SJSA1 (cell line): ENCODE measurements at places on chromosomes 13 and 19.

DNA sequence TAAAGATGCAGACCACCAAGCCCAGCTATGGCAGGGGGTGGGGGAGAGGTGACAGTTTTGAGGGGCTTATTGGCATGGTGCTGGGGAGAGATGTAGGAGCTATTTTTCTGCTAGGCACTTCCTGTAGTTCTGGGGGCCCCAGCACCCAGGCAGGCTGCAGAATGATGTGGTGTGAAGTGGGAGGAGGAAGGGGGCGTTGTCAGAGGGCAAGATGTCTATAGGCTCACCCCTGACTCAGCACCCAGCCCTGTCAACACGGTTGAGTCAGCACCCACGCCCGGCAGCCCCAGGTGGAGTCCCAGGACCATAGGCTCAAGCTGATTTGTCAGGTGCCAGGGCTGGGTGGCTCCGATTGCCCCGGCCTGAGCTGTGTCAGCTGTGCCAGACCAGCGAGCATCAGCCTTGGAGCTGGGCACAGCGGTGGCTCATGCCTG is 5.8 kb downstream of the KLF2 start:
- peaks cover 62% of the 10 kb centered on the region for H3K4me1 ChIP-seq
- H3K27me3 ChIP-seq: peaks cover 3% of the 10 kb centered on the region; the same call in 1 of the 2 replicates
- peaks cover 52% of the 10 kb centered on the region for H3K36me3 ChIP-seq
- DNase-seq: peak; percentile 96
- H3K4me3 ChIP-seq: no peak overlapping the region

DNA sequence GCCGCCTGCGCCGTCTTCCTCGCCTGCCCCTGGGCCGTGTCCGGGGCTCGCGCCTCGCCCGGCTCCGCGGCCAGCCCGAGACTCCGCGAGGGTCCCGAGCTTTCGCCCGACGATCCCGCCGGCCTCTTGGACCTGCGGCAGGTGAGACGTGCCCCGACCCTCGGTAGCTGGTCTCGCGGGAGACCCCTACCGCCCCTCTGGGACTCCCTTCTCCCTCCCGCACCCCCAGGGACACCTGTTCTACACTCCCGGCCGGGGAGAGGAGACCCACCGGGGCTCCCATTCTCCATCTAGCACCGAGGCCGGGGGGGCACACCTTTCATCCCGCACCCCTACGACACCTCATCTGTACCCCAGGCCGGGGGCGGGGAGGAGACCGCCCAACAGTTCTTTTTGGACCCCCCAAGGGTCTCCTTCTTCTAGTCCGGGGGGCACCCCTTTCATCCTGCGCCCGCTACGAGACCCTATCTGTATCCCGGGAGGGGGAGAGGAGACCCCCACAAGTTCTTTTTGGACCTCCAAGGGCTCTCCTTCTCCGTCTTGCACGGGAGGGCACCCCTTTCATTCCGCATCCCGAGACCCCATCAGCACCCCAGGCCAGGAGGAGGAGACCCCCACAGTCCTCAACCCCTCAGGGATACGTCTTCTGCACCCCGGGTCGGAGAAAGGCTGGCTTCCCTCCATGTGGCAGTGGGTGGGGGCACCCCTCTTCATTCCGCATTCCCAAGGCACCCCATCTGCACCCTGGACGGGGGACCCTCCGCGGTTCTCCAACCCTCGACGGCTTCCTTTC is 533 bp downstream of the TNFSF9 start:
- peaks cover 19% of the 10 kb centered on the region for H3K4me1 ChIP-seq
- peak overlapping the region; percentile 74 for H3K27ac ChIP-seq
- no peaks in the 10 kb centered on the region for H3K27me3 ChIP-seq

DNA sequence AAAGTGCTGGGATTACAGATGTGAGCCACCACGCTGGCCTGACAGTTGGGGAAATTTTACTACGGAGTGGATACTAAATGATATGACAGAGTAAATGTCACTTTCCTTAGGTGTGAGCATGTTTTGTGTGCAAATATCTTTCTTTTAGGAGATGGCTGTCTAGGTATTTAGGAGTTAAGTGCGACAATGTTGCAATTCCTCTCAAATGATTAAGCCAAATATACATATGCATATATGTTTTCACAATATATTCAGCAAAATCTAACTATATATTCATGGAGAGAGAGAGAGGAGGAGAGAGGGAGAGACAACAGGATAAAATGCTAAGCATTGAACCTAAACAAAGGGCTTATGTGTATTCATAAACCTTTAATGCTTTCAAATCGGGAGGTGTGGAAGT is 5.4 kb upstream of the SERTAD3 start:
- H3K4me1 ChIP-seq: no peaks in the 10 kb centered on the region
- no peak overlapping the region for H3K4me3 ChIP-seq
- H3K36me3 ChIP-seq: 0 out of 2 replicates have a peak, but pooled peaks cover 3% of the 10 kb centered on the region
- no peak for DNase-seq
- H3K27me3 ChIP-seq: no peaks in the 10 kb centered on the region

DNA sequence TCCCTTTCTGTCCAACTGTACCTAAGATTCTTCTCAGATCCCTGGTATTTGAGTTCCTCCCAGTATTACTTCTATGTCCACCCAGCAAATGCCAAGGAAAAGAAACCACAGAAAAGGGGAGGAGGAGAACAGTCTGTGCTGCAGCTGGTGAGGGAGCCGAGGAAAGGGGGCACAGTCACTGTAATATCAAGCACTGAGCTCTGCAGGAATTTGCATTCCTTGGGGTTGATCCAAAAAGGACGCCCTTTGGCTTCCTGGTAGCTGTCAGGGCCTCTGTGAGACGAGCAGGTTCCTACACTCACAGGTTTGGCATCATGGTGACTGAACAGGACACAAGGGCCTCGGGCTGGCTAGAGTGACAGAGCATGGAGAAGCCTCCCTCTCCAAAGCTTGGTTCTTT is 273.4 kb downstream of the NHLRC3 start:
- H3K27ac ChIP-seq: no peak overlapping the region
- no peak for DNase-seq
- H3K36me3 ChIP-seq: no peaks in the 10 kb centered on the region
- no peaks in the 10 kb centered on the region for H3K4me1 ChIP-seq

- peaks cover 8% of the 10 kb centered on the region for H3K27me3 ChIP-seq
- no peak for DNase-seq
- H3K36me3 ChIP-seq: no peaks in the 10 kb centered on the region
- no peaks in the 10 kb centered on the region for H3K4me1 ChIP-seq
- H3K4me3 ChIP-seq: no peak overlapping the region
These were observed 35.4 kb downstream of the COLGALT1 start for GRCh38 chr19:17590866-17591265.

GRCh38 chr19:2653710-2654707 is 48.5 kb downstream of the GNG7 start:
- H3K36me3 ChIP-seq: no peaks in the 10 kb centered on the region
- no peak overlapping the region for H3K4me3 ChIP-seq
- peaks cover 16% of the 10 kb centered on the region; the same call in 1 of the 2 replicates for H3K27me3 ChIP-seq
- no peak overlapping the region for H3K27ac ChIP-seq

DNA sequence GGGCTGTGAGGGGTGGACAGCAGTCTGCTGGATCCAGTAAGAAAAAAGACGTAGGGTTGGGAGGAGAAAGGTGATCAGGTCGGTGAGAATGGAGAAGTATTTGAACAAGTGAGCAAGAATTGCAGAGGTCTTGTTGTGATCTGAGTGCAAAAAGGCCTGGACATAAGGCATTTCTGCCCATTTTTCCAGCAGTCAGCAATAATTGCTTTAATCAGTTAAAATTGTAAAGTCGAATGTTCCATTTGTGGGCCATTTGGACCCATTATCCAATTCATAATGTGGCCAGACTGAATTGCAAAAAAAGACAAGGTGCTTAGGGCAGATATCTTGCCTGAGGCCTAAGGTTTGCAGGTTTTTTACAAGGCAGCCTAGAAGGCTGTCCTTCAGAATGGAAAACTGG is 86.1 kb downstream of the ZNF737 start:
- no peaks in the 10 kb centered on the region for H3K36me3 ChIP-seq
- DNase-seq: no peak
- no peaks in the 10 kb centered on the region for H3K27me3 ChIP-seq
- no peaks in the 10 kb centered on the region for H3K4me1 ChIP-seq

- no peaks in the 10 kb centered on the region for H3K4me1 ChIP-seq
- H3K4me3 ChIP-seq: no peak overlapping the region
- DNase-seq: no peak
- no peak overlapping the region for H3K27ac ChIP-seq
- H3K36me3 ChIP-seq: peaks cover 39% of the 10 kb centered on the region
These were observed 11.3 kb downstream of the SPPL2B start for GRCh38 chr19:2339644-2340310.

DNA sequence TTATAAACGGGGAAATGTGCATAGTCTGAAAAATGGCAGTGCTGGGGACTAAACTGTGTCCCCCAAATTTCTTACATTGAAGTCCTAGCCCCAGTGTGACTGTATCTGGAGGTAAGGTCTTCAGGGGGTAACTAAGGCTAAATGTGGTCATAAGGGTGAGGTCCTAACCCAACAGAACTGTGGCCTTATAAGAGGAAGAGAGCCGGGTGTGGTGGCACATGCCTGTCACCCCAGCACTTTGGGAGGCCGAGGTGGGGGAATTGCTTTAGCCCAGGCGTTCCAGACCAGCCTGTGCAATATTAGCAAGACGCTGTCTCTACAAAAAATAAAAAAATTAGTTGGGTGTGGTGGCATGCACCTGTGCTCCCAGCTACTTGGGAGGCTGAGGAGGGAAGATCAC is 17.8 kb downstream of the PROZ start:
- no peak overlapping the region for H3K4me3 ChIP-seq
- H3K27ac ChIP-seq: no peak overlapping the region
- H3K27me3 ChIP-seq: no peaks in the 10 kb centered on the region
- DNase-seq: peak; percentile 78
- H3K4me1 ChIP-seq: peaks cover 46% of the 10 kb centered on the region

DNA sequence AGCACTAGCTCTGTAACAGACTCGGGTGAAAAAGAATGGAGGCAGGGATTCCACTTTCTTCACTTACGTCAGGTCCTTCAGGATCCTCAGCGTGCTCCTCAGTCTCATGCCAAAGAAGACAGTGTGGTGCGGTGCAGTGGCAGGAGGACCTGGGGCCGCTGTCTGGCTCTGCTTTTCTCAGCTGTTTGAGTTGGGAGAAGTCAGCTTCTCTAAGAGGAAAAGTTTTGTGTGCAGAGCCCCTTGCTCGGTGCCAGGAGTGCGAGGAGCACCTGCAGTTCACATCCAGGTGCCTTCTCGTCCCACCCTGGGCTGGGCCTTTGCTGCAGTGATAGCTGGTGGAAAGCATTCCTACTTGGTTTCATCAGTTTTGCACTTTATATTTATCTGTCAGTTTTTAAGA is 77.9 kb upstream of the TEX29 start:
- H3K4me3 ChIP-seq: no peak overlapping the region
- no peaks in the 10 kb centered on the region for H3K4me1 ChIP-seq
- no peak overlapping the region for H3K27ac ChIP-seq

GRCh38 chr13:27339299-27339698 is 68.7 kb downstream of the RASL11A start:
- H3K4me3 ChIP-seq: no peak overlapping the region
- H3K27me3 ChIP-seq: no peaks in the 10 kb centered on the region
- no peaks in the 10 kb centered on the region for H3K36me3 ChIP-seq
- peaks cover 28% of the 10 kb centered on the region for H3K4me1 ChIP-seq
- no peak for DNase-seq

- no peak overlapping the region for H3K4me3 ChIP-seq
- no peaks in the 10 kb centered on the region for H3K4me1 ChIP-seq
- H3K36me3 ChIP-seq: no peaks in the 10 kb centered on the region
- DNase-seq: no peak
These were observed 50.7 kb upstream of the MCF2L start for GRCh38 chr13:112918266-112918665.

DNA sequence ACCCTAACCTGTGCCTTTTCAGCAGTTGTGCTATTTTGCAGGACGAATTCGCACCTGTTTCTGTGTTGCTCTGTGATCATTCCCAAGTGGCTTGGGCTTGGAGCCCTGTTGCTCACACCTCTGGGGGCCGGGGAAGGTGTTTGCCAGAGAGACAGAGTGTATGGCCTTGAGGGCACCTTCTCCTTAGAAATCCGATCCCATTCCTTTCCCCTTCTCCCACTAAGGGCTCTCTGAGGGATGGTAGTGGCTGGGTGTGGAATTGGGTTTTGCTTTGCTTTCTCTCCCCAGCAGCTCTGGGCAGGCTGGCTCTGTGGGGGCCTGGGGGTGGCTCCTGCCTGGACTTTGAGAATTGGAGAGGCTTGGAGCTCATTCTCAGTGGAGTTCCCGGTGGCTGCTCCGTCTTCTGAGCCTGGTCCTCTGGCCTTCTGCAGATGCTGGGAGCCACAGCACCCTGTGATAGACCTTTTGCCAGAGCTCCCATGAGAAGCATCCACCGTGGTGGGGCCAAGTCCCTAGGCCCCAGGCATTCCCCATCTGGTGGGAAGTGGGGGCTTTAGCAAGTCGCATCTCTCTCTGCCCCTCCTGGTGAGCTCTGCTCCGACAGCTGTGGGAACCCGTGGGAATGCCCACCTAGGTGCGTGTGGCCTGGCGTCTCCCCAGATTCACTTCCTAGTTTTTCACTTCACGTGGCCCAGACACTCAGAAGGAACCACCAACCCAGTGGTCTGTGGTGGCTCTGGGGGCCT is 26.1 kb downstream of the ATP11A start:
- H3K27ac ChIP-seq: no peak overlapping the region
- no peak overlapping the region for H3K4me3 ChIP-seq
- no peaks in the 10 kb centered on the region for H3K36me3 ChIP-seq
- H3K27me3 ChIP-seq: no peaks in the 10 kb centered on the region

GRCh38 chr13:110336681-110337080 is 29.6 kb downstream of the COL4A2 start:
- peaks cover 89% of the 10 kb centered on the region for H3K4me1 ChIP-seq
- H3K27me3 ChIP-seq: no peaks in the 10 kb centered on the region
- no peak overlapping the region for H3K27ac ChIP-seq
- no peak for DNase-seq
- peaks cover 38% of the 10 kb centered on the region for H3K36me3 ChIP-seq

GRCh38 chr13:98984983-98985382 is 7.1 kb upstream of the DOCK9 start:
- DNase-seq: no peak
- no peaks in the 10 kb centered on the region for H3K36me3 ChIP-seq
- H3K4me1 ChIP-seq: peaks cover 13% of the 10 kb centered on the region
- H3K27me3 ChIP-seq: no peaks in the 10 kb centered on the region
- H3K27ac ChIP-seq: no peak overlapping the region
- no peak overlapping the region for H3K4me3 ChIP-seq

GRCh38 chr13:55155046-55155445 is 1985.7 kb upstream of the PRR20A start:
- no peak for DNase-seq
- no peaks in the 10 kb centered on the region for H3K4me1 ChIP-seq
- no peak overlapping the region for H3K27ac ChIP-seq
- no peaks in the 10 kb centered on the region for H3K36me3 ChIP-seq
- no peaks in the 10 kb centered on the region for H3K27me3 ChIP-seq

DNA sequence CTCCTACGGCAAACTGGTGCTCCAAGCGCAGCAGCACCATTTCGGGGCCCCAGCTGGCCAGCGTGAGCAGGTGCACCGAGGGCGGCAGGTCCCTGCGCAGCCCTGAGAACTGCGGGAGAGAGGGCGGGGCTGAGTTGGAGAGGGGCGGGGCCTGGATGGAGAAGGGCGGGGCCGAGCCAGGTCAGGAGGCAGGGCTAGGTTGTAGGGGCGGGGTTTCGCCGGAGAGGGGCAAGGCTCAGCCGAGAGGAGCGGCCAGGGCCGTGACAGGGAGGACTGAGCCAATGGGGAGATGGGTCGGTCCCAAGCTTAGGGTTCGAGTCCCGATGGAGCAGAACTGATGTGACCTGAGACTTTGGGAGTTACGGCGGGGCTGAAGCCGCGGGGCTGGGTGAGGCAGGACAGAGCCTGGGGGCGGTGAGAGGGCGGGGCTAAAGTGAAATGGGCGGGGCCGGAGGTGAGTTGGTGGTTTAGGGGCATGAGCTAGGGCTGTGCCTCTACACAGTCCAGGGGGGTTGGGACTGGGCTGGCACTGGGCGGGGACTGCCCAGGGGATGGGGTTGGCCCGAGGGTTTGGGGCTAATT is 19.0 kb downstream of the MAN2B1 start:
- no peak overlapping the region for H3K4me3 ChIP-seq
- 0 out of 2 replicates have a peak, but pooled peaks cover 2% of the 10 kb centered on the region for H3K36me3 ChIP-seq
- no peak for DNase-seq
- no peaks in the 10 kb centered on the region for H3K27me3 ChIP-seq
